ENCODE measurements at places on chromosomes 16 and 17.

- DNase-seq = no peak
These were observed 46.6 kb upstream of the CORO6 start for GRCh38 chr17:29669266-29669665.

- no peak for DNase-seq
These were observed 17.4 kb downstream of the SEZ6 start for GRCh38 chr17:28988475-28988874.

DNA sequence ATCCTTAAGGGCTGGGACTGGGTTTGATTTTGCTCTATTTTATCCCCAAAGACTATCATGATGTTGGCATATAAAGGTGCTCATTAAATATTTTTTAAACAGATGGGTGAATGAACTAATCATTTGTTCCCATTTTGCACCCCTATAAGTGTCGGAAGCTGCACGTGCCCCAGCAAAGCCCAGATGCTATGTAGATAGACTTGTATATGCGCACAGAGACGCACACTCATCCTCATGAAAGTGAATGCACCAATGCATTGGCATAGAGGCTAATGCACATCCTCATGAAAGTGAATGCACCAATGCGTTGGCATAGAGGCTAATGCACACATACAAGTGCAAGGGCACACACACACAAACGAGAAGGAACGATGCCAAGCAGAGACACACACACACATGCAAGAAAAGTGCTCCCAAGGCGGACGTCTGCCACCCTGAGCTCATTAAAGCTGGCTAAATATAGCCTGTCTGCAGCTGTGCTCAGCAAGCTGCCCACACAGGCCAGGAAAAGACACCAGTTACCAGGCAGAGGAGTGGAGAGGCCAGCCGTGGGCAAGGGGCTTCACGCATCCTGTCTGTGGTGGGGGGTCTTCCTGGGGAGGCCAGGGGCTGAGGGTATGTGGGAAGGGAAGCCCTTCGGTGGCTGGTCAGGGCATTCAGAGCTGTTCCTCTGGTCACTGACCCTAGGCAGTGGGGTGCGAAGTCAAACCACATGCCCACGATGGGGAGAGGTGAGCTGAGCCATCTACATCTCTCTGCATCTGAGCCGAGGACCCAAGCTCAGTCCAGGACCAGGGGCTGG, 52.6 kb downstream of the PIMREG start:
- DNase-seq = no peak

DNA sequence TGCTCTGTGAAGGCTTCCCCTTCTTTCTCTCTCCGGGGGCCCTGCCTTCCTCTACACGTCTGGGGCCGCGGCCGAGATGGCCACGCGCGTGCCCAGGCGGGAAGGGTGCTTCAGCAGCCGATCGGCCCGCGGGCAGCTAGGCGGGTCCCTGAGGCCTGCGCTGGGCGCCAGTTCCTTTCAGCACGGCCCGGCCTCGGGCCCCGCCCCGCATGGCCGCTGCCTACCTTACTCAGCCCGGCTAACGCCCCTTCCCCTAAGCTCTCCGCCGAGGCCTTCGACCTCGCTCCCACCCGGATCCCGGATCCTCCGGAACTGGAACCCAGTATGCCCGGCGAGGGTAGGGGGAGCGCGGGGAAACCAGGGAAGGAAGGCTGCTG, 335 bp downstream of the TMEM11 start:
- DNase-seq = no peak

- no peak for DNase-seq
These were observed 4.1 kb downstream of the USH1G start for GRCh38 chr17:74918906-74919305.

DNA sequence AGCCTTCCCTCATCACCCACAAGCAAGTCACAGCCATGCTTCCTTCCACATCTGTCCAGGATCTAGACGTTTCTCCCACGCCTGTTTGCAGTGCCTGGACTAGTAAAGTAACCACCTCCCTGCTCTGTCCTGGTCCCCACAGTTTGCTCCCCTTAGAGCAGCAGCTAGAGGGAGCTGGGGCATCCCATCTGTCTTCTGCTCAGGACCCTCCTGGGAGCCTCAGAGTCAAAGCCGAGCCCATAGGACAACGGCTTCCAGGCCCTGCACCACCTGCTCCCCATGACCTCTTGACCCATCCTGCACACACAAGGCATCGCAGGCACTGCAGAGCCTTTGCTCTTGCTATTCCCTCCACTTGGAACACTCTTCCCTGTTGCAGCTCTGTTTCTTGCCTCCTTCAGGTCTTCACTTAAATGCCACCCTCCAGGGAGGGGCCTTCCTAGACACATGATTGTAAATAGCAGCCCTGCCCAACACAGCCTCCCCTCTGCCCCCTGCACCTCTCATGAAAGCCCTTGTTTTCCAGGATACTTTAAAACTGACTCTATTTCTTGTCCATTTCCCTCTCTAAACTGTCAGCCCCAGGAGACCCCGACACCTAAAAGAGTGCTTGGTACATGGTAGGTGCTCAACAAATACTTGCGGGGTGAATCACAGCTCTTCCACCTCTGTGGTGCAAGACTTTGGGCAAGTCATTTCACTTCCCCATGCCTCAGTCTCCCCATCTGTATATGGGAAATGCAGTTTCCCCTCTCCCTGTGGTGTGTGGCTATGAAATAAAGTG, 3.1 kb downstream of the NATD1 start:
- DNase-seq = no peak

GRCh38 chr16:55853114-55853513, 20.2 kb upstream of the CES1 start:
- no peak for DNase-seq

DNA sequence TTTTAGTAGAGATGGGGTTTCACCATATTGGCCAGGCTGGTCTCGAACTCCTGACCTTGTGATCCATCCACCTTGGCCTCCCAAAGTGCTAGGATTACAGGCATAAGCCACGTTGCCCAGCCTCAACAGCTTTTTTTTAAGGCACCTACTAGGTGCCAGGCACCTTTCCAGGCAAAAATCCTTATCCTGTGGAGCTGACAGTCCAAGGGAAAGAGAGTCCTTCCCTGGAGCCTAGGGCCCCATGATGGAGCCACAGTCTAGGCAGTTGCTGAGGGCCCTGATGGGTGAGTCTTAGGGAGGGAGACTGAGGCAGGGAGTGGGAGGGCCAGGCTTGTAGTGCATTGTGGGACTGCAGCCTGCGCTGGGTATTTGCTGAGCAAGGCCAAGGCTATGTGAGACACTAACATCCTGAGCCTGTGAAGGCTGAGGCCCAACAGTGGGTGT, 79.6 kb upstream of the TOB1 start:
- DNase-seq = no peak

All from retina (tissue), 1 donor.